ENCODE measurements at places on chromosomes 5 and 9. TPM values are rescaled to one million over a fixed set of nuclear protein-coding genes. Genes with fewer than 3 reads are reported as not detected.

Gene LEAP2
- 0.90 TPM for total RNA-seq

Gene CDH18
- total RNA-seq, result not detected

Gene COL27A1
- 9.4 TPM for total RNA-seq

Gene MAT2B
- 43.9 TPM for total RNA-seq

Gene SLC46A2
- not detected for total RNA-seq

Gene CEP120
- 9.3 TPM for total RNA-seq

Gene FANCC
- 10.6 TPM for total RNA-seq

Gene TIMD4
- 1.6 TPM for total RNA-seq

Gene KIF4B
- total RNA-seq, result not detected

Gene NFIB
- 10.4 TPM for total RNA-seq

Gene PCAT7
- 0.46 TPM for total RNA-seq

Gene MCCC2
- 40.6 TPM for total RNA-seq

Gene DMXL1
- 8.4 TPM for total RNA-seq

Gene CAVIN4
- total RNA-seq, result 0.26 TPM

Gene LPAR1
- total RNA-seq, result 21.4 TPM

Gene MYOZ3
- total RNA-seq, result not detected

Gene RABGAP1
- 13.7 TPM for total RNA-seq

Gene CFAP157
- total RNA-seq, result not detected

Gene SEMA4D
- 4.3 TPM for total RNA-seq

Gene DBH
- not detected for total RNA-seq

Gene WWC1
- total RNA-seq, result 88.3 TPM

Gene C8G
- total RNA-seq, result 2.4 TPM

Gene CSF2
- total RNA-seq, result 0.32 TPM

Gene ADAMTS13
- 0.48 TPM for total RNA-seq

Gene SLC31A1
- total RNA-seq, result 18.6 TPM

Gene SOWAHA
- 0.08 TPM for total RNA-seq

Gene DNAH5
- 2.1 TPM for total RNA-seq

Gene TAS2R1
- not detected for total RNA-seq

Gene SLC27A6
- 0.06 TPM for total RNA-seq

Gene PHF24
- total RNA-seq, result 0.39 TPM

Gene FGD3
- 0.55 TPM for total RNA-seq

Gene BNIP1
- 15.8 TPM for total RNA-seq

Gene ANKDD1B
- total RNA-seq, result not detected

Gene NMUR2
- total RNA-seq, result 0.09 TPM

Gene SLIT3
- total RNA-seq, result 13.2 TPM

Gene GZMA
- not detected for total RNA-seq

Gene ENTPD2
- 2.4 TPM for total RNA-seq

Gene GPR107
- 26.4 TPM for total RNA-seq

Gene GLDC
- total RNA-seq, result 13.3 TPM

Gene MEGF10
- total RNA-seq, result not detected

Gene ENTPD8
- total RNA-seq, result 0.28 TPM
